HL-60 (cell line): ENCODE measurements at places on chromosomes 12 and 14.

GRCh38 chr12:130202201-130202600 is 39.9 kb downstream of the FZD10 start:
- no peak for DNase-seq

- no peak for DNase-seq
Observed at GRCh38 chr14:105087308-105087962, 22.2 kb upstream of the GPR132 start.

DNA sequence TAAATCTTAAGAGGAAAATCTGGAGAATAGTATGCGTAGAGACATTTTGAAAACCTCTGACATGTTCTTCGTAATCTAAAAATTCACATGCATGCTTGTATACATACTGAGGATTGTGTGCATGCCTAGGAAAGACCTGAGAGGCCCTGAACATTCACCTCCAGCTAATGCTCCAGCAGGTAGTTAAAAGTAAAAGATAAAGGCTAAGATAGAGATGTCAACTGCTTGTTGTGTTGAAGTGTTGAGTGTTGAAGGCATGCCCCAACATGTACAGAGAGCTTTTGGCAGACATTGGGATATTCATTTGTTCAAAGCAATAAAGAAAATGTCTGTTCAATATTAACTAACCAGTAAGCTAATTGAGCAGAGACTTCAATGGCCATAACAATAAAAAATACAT is 118.6 kb upstream of the SYT1 start:
- DNase-seq: no peak

- no peak for DNase-seq
Observed at GRCh38 chr12:27206801-27207502, 37.1 kb upstream of the STK38L start.

DNA sequence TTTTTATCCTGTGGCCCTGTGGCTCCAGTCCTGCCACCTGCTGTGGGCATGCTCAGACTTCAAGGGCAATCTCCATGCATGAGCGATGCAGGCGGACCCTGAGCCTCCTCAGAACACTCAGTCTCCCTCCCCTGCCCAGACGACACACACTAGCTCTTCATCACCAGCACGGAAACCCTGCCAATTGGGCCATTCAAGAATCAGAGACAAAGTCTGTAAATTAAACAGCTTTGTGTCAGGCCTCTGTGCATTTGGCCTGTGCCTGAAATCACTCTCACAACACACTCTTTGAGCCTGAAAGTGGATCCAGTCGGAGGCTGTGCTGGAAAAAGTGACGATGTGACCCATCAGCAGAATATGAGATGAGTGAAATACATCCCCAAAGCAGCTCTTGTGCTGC is 12.5 kb downstream of the POU6F1 start:
- DNase-seq: no peak

- DNase-seq: no peak
Observed at GRCh38 chr12:4933411-4933810, 23.7 kb downstream of the KCNA1 start.

GRCh38 chr12:14771651-14772137 is 31.6 kb downstream of the WBP11 start:
- no peak for DNase-seq

GRCh38 chr14:102738373-102739189 is 38.7 kb upstream of the TRAF3 start:
- no peak for DNase-seq

GRCh38 chr12:132493482-132494178 is 3.7 kb downstream of the FBRSL1 start:
- no peak for DNase-seq

DNA sequence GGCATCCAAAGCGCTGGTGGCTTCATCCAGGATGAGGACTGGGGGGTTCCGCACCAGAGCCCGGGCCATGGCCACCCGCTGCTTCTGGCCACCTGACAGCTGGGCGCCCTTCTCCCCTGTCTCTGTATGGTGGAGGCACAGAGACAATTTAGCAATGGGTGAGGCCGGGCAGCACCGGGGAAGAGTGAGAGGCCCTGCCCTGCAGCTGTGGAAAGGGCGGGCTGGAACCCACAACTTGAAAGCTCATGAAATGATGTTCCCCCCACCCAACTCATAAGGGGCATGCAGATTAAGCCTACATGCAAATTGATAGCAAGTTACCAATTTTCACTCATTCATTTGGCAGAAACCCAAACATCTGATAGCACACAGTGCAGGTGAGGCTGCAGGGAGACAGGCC is 34.1 kb downstream of the ABCB9 start:
- DNase-seq: no peak

- no peak for DNase-seq
Observed at GRCh38 chr14:93431036-93431670, 414 bp downstream of the UNC79 start.

DNA sequence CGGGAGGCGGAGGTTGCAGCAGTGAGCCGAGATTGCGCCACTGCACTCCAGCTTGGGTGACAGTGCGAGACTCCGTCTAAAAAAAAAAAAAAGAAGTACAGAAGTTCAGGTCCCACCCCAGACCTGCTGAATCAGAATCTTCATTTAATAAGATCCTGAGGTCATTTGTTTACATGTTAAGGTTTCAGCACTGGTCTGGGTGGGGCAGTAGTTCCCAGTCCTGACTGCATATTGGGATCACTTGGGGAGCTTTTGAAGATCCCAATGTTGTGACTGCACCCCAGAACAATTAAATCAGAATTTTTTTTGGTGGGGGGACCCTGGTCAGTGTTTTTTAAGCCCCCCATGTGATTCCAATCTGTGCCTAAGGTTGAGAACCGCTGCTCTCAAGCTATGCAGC is 11.7 kb upstream of the COL2A1 start:
- no peak for DNase-seq

GRCh38 chr12:27190761-27191160 is 53.3 kb upstream of the STK38L start:
- DNase-seq: no peak

- no peak for DNase-seq
Observed at GRCh38 chr14:66074537-66074936, 411.6 kb upstream of the CCDC196 start.

DNA sequence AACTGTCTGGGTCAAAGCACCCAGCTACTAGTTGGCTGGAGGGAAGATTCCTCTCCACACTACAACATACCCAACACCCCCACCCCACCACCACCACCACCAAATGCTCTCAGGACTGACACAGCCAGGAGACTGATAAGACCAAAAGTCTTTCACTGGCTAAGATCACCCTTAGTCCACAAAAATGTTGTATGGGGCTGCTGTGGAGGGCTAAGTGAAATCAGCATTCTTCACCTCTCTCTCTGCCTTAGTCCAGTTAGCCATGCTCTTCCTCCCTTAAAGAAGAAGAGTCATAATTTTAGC is 106.2 kb downstream of the NUAK1 start:
- no peak for DNase-seq

DNA sequence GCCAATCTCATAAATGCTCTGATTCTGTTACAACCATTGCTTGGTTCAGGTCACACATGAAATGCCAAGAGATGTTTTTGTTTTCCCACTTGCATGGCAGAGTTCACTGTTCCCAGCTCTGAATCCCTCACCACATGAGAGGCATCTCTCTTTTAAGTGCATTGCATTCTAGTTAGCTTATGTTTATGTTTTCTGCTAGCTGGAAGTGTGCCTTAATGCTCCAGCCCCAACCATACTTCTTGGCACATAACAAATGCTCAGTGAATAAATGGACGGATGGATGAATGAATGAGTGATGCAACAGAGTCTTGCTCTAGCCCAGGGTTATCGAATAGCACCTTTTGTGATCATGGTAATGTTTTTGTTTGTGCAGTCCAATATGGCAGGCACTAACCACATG is 197.3 kb downstream of the PPM1H start:
- no peak for DNase-seq

- no peak for DNase-seq
Observed at GRCh38 chr12:80032946-80033345, 66.4 kb upstream of the OTOGL start.

- DNase-seq: no peak
Observed at GRCh38 chr12:26712892-26713291, 120.1 kb downstream of the ITPR2 start.

DNA sequence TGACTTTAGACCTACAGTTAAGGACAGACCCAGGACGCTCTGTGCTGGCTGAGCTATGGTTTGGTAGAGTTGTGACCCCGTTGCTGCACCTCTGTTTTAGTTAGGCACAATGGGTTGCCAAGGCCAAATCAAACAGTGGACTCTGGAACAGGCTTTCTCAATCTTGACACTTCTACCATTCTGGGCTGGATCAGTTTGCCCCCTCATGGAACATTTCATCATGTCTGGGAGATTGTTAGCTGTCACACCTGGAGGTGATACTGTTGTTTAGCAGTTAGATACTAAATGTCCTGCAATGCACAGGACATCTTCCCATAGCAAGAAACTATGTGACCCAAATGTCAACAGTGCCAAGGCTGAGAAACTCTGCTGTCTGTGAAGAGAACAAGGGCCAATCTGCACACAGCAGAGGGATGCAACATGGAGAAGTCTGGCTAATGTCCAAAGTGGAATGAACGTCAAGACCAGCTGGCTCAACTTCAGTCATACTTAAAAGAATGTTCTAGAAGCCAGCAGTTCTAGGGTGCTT is 65.6 kb upstream of the DICER1 start:
- DNase-seq: no peak

GRCh38 chr12:53067074-53067992 is 11.9 kb downstream of the SPRYD3 start:
- DNase-seq: no peak

DNA sequence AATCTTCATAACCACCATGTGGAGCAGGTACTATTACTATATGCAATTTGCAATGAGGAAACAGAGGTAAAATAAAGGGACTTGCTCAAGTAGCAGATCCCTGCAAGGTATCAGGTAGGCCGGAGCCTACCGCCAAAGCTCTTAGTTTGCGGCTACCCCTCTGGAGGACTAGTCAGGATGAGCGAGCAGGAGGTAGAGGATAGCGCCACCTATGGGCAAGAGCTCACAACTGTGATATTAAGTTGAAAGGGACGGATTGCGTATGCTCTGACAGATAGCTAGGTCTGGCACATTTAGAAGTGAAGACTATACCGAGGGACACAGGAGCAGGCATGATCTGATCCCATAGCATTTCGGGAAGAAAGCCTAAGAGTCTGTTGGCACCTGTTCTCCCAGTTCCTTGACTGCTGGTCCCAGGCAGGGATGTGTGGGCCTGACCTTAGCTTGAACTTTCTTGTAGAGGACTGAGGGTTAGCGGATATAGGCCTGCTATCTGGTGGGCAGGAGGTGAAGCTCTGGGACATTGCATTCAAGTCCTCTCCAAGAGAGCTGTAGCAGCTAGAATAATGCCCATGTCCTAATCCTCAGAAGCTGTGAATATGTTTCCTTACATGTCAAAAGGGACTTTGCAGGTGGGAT is 48.0 kb downstream of the SLC17A8 start:
- peak; percentile 4 for DNase-seq

GRCh38 chr14:53520078-53520928 is 367.2 kb upstream of the DDHD1 start:
- DNase-seq: no peak

DNA sequence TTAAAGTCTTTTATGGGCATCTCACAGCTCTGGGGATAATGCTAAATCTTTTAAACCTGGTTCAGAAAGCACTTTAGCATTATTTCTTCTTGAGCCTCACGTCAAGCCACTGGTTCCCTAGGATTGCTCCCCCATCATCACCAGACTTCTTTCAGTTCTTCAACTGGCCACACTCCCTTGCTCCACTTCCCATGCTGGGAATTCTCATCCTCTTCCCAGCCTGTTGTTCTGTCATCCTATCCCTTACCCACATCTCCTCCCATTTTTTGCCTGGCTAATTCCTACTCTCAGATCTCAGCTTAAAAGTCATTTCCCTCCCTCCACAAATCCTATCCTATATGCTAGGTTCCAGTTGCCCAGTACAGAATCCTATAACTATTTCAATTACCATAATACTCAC is 14.4 kb downstream of the FERMT2 start:
- no peak for DNase-seq

GRCh38 chr12:88142610-88142991 is 494 bp downstream of the TMTC3 start:
- no peak for DNase-seq

DNA sequence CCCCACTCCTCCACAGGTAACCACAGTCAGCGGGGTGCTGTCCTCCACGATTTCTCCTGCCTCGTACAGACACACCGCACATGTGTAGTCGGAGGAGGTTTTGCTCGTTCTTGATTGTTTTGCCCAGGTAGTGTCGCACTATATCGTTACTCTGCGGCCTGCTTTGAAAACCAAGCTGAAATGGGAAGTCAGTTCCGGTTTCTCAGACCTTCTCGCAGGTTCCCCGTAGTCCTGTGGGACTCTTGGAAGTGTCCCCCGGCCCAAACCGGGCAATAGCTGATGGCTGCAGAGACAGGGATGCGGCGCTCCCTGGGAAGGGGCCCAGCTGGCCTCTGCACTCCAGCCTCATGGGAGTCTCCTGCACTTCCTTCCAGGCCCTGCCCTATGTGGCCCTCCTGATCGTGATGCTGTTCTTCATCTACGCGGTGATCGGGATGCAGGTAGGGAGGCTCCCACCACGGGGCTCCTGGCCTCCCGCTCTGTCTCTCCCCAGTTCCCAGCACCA is 141.3 kb upstream of the FKBP4 start:
- DNase-seq: no peak

DNA sequence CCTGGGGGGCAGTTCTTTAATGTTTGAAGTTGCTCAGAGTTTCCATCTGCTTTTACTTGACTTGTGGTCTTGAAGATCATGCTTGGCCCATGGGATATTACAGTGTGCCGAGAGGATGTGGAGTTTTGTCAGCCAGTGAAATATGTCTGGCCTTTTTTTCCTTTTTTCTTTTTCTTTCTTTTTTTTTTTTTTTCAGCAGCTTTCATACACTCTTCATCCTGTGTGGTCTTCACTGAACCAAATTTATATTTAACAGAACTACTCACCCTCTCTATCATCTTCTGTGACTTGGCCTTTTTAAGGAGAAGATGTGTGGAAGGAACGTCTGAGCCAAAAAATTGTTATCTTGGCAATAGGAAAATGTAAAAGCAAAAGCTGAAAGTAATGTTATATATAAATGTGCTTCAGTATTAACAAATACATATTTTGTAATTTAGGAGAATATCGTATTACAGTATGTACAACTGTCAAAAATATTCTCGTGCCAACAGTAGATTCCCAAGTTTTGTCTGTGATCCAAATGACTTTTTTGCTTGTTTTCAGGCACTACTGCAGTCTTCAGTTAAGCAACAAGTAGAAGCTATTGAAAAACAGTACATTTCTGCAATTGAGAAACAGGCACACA is 200.6 kb downstream of the CCDC91 start:
- no peak for DNase-seq

DNA sequence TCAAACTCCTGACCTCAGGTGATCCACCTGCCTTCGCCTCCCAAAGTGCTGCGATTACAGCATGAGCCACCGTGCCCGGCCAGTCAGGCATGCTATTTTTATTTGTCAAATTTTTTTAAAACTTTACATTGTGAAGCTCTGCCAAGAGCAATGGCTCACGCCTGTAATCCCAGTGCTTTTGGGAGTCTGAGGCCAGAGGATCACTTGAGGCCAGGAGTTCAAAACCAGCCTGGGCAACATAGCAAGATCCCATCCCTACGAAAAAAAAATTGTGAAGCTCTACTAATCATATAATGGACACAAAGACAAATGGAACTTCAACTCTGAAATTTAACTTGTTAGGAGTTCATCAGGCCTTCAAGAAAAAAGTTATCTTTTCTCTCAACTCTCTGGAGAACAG is 1.9 kb downstream of the R3HDM2 start:
- no peak for DNase-seq

GRCh38 chr14:68464711-68465110 is 328.2 kb downstream of the ZFP36L1 start:
- DNase-seq: no peak
